H1 (cell line): ENCODE measurements at places on chromosomes 13 and 19.

DNA sequence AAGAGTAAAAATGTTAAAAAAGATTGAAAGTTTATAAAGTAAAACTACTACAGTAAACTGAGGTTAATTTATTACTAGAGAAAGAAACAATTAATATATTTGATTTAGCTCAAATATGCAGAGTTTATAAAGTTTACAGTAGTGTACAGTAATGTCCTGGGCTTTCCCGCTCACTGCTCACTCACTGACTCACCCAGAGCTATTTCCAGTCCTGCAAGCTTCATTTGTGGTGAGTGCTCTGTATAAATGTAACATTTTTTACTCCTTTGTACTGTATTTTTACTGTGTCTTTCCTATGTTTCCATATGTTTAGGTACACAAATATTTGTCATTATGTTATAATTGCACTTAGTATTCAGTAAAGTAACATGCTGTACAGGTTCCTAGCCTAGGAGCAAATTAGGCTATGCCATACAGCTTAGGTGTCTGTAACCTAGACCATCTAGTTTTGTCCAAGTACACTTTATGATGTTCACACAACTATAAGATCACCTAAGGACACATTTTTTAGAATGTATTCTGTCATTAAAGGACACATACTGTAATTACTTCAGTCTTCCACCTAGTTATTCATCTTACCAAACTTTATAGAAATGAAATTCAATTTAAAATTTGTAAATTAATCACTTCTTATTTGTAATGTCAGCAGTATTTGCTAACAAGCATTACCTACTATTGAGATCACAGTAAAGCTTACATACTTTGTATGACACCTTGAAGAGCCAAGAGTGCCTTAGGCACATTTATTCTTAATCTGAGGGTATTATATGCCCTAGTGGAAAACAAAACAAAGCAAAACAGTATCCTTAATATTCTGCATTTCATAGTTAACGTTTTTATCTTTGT lies 683.4 kb downstream of the PCDH9 start:
- DNase-seq = no peak

GRCh38 chr19:42287827-42288107 lies 14.2 kb upstream of the PRR19 start:
- DNase-seq = no peak

GRCh38 chr19:4452230-4452990 lies 5.2 kb downstream of the UBXN6 start:
- no peak for DNase-seq

DNA sequence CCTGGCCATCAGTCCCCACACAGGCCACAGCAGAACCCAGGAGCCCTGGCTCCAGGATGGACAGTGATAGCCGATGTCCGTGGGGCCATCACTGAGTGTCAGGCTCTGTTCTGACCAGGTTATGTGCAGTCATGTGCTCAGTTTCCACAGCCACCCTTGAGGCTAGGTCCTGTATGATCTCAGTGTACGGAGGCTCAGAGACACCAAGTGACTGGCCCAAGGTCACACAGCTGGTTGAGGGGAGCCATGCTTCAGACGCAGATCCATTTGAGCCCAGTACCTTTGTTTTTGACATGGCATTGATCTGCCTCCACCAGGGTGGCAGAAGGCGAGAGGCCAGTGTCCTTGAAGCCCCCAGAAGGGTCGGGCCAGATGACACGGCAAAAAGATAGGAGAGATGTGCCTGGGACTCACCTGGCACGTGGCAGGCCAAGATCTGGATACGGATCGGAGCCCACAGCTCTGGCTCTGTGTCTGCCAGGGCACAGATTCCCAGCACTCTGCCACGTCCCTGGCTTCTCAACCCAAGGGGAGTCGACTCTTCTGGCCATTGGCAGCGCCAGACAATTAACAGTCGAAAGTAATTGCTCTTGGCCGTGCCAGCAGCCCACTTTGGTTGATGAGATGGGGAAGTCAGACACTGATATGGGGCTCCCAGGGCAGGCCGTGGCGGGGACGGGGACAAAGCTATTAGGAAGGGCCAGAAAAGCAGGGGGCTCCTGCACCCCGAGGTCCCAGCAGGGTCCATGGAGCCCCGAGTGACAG lies 15.6 kb downstream of the EVI5L start:
- no peak for DNase-seq

DNA sequence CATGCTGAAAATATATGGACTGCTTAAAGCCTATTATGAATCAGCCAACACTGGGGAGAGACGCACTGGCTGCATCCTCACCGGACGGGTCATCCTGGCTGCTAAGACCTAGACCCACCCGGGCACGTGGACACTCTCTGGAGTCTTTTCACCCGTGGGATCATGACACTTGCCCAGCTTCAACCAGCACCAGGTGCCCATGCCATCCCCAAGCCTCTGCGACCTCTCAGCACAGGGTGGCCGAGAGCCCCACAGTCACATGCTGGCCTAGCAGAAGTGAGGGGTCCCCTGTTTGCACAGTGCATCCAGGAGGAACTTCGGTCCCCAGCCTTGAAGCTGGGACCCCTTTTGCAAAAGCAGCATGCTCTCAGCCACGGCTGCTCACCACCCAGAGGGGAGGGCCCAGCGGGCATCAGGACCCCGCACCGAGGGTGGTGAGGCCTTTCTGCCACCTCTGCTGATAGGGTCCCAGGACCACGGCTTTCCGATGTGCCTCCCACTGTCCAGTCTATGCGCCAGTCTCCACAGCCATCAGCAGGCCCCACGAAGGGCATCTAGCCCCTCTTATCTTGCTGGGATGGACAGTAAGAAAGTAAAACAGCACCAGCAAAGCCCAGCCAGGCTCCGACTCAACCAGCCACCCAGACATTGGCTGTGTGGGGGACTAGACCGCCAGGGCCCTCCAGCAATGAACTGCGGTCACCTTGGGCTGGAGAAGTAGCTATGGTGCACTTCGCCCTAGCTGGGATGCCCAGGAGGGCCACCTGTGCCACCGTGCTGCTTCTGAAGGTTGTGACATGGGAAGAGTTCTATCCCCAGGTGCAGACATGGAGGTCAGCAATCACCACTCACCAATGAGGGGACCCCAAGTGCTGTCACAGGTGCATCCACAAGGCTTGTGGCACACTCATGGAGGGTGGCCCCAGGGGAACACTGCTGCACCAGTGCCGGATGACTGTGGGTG lies 73.1 kb downstream of the CEBPG start:
- DNase-seq = no peak

- DNase-seq = no peak
Observed at GRCh38 chr13:35669321-35669720, 192.8 kb upstream of the MAB21L1 start.
